Pancreas (tissue), 10 donors: ENCODE measurements at places on chromosomes 11 and 22.
A peak's percentile ranks its signal among the peaks of the same experiment; 100 is the strongest.

GRCh38 chr22:38710866-38711265 lies 5.1 kb downstream of the GTPBP1 start:
- DNase-seq, result no peak

DNA sequence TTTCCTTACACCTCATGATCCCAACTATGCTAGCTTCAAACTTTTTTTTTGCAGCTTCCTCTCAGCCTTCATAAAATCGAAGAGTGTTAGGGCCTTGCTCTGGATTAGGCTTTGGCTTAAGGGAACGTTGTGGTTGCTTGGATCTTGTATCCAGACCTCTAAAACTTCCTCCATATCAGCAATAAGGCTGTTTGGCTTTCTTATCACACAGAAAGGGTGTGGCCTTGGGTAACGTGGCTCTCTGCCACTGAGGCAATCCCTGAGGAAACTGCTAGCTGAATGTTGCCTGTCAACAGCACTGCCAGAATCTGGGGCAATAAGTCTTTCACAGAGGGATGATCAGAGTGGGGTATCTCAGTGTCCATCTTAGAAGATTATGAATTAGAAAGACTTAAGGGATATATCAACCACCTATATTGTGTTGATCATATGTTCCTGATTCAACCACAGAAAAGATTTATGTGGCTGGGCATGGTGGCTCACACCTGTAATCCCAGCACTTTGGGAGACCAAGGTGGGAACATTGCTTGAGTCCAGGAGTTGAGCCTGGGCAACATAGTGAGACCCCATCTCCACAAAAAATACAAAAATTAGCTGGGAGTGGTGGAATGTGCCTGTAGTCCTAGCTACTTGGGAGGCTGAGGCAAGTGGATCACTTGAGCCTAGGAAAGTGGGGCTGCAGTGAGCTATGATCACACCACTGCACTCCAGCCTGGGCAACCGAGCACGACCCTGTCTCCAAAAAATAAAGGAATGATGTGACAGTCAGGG lies 12.5 kb upstream of the CUL5 start:
- DNase-seq, result no peak

DNA sequence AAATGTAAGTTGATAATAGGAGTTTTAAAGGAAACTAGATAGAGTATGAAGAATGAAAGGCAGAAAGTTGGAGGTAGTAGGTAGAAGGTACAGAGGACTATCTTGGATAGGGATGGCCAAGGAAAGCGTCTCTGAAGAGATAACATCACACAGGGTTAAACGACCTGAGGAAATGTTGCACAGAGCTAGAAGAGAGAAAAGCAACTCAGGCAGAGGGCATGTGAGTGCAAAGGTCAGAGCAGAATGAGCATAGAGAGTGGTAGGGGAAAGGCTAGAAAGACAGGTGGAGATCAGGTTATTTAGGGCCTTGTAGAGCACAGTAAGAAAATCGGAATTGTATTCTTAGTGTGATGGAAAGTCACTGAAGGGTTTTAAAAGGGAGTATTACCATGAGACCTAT lies 232.0 kb downstream of the SOX6 start:
- no peak for DNase-seq

DNA sequence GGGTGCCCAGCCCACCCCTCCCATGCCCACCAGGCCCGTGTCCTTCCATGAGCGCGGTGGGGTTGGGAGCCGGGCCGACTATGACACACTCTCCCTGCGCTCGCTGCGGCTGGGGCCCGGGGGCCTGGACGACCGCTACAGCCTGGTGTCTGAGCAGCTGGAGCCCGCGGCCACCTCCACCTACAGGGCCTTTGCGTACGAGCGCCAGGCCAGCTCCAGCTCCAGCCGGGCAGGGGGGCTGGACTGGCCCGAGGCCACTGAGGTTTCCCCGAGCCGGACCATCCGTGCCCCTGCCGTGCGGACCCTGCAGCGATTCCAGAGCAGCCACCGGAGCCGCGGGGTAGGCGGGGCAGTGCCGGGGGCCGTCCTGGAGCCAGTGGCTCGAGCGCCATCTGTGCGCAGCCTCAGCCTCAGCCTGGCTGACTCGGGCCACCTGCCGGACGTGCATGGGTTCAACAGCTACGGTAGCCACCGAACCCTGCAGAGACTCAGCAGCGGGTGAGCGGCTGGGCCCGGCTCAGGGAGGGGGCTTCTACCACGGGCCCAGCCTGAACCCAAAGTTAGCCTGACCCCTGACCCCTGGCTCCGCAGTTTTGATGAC lies 3.0 kb downstream of the PKP3 start:
- peak; percentile 51 for DNase-seq

DNA sequence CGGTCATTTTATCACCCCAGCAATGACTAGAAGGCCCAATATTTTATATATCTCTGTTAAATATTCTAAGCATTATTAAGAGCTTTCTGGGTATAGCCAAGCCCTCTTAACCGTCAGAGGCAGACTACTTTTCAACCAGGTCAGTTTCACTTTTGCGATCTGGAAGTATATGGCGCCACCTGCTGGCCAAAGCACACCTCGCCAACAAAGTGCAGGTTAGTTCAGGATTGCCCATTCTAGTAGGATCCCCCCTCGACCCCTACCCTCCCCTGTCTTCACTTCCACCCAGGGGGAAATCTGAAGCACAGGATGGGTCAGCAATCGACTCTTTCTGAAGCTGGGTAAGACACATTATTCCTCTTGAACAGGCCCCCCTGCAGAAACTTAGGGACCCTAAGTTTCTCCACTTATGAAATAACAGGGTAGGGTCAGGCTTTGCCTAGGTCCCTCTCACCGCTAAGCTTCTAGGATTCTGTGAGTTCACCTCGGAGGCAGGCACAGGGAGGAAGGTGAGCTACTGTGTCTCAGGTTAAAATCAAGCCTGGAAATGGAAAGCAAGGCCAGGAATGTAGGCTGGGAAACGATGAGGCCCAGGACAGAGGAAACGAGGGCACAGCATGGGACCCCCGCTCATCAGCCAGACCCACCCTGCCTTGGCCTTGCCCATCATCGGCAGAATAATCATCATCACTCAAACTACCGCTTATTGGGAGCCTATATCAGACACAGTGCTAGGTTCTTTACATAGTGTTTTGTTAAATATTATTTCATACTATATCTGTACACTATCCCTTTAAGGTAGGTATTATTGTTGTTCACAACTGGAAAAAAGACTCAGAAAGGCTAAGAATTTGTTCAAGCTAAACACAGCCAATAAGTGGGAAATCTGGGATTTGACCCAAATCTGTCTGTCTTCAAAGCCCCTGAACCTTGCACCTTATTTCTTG lies 35.6 kb downstream of the KCNJ1 start:
- peak; percentile 81 for DNase-seq

- DNase-seq, result no peak
Observed at GRCh38 chr11:73198677-73199076, 19.4 kb upstream of the P2RY2 start.

- DNase-seq, result no peak
Observed at GRCh38 chr22:19611590-19611989, 87.4 kb upstream of the CLDN5 start.

GRCh38 chr22:39486951-39487825 lies 14.9 kb upstream of the MIEF1 start:
- DNase-seq, result no peak

- DNase-seq, result no peak
Observed at GRCh38 chr11:121762820-121763219, 310.1 kb upstream of the SORL1-AS1 start.

DNA sequence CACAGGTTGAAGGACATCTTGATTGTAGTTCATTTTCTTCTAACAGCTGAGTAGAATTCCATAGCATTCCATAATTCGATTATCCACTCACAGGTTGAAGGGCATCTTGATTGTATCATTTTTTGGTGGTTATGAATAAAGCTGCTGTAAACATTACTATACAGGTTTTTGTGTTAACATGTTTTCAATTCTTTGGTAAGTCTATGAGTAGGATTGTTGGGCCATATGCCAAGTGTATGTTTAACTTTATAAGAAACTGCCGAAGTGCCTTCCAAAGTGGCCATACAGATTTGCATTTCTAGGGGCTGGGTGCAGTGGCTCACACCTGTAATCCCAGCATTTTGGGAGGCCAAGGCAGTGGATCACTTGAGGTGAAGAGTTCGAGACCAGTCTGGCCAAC lies 44.6 kb downstream of the ANKRD42 start:
- DNase-seq, result no peak

GRCh38 chr11:69452206-69452987 lies 29.1 kb upstream of the LINC01488 start:
- peak; percentile 15 for DNase-seq

- no peak for DNase-seq
Observed at GRCh38 chr11:74684661-74685060, 46.6 kb downstream of the CHRDL2 start.

DNA sequence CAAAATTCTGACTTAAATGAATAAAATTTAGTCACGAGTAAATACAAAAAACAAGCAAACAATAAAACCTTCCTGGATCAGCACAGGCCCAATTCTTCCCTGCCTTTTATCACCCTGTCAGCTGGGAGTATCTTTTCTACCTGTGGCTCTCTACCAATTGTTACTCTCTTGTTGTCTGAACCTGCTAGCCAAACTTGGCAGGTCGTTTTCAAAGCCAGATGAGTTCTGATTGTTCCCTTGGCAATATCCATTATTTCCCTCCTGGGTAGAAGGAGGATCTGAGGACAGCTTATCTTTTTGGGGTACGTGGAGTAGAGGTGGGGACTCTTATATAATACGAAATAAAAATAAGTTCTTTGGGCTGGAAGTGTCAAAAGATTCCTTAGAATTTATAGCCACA lies 40.2 kb downstream of the SNX19 start:
- no peak for DNase-seq

DNA sequence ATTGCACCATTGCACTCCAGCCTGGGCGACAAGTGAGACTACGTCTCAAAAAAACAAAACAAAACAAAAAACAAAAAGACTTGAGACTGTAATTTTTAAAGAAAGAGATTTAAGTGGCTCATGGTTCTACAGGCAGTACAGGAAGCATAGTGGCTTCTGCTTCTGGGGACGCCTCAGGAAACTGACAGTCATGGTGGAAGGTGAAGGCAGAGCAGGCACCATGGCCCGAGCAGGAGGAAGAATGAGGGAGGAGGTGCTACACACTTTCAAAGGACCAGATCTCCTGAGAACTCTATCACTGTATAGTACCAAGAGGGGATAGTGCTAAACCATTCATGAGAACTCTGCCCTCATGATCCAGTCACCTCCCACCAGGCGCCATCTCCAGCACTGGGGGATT lies 52.0 kb downstream of the CBL start:
- no peak for DNase-seq

DNA sequence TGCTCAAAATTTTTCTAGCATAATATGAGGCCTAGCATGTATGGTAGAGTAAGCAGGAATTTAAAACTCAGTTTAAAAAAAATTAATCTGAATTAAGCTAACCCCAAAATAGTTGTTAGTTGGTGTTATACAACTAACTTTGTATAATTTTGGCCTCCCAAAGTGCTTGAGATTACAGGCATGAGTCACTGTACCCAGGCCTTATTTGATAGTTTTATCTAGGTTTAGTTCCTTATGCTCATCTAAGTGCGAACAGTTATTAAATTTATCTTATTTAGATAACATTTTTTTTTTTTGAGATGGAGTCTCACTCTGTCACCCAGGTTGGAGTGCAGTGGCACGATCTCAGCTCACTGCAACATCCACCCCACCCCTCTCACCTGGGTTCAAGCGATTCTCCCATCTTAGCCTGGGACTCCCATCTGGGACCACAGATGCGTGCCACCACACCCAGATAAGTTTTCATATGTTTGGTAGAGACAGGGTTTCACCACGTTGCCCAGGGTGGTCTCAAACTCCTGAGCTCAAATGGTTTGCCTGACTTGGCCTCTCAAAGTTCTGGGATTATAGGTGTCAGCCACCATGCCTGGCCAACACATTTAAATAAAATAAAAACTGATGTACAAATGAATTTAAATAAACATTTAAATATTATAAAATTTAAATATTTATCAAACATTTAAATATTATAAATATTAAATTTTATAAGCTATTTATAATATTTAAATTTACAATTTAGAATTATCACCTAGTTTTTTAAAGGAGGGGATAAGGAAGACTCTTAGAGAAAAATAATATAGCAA lies 7.5 kb downstream of the IL18 start:
- no peak for DNase-seq
